ENCODE measurements at places on chromosomes 16 and 17.

DNA sequence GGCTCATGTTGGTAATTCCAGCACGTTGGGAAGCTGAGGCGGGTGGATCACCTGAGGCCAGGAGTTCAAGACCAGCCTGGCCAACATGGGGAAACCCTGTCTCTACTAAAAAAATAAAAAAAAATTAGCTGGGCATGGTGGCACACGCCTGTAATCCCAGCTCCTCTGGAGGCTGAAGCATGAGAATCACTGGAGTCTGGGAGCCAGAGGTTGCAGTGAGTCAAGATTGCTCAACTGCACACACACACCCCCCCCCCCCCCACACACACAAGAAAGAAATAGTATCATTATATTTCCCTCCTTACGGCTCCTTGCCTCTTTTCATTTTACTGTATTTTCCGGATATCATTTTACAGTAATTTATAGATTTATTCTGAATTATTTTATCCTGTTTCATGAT, 963.1 kb upstream of the GOT2 start:
- DNase-seq = no peak

GRCh38 chr16:82033006-82033405, 2.0 kb upstream of the HSD17B2 start:
- DNase-seq = no peak

DNA sequence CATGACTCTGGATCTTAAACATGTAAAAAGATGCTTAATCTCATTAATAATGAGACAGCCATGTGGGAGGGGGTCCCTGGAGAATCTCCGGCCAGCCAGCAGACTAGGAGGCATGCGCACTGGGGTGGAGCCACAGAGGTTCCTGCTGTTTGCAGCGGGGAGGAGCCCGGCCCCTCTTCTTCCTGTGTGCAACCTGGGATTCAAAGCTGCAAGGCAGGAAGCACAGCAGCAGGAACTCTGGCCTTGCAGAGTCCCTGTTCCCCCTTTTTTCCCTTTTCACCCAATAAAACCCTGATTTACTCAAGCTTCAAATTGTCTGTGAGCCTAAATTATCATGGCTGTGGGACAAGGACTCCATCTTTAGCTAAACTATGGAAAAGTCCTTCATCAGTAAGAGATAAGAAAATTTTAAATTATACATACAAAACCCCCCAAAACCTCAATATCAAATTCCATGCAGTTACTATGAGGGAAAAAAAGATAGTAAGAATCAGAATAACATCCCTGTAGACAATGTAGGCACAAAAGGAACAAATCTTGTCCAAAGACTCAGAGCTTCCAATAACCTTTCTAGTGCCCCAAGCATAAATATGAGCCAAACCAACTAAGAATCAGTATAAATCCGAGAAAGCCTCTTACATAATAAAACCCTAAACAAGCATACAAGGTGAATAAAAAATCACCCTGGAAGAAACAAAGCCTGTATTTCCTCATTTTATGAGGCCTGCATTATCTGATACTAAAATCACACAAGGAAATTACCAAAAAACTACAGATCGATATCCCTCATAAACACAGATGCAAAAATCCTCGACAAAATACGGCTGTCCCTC, 12.1 kb downstream of the CFDP1 start:
- DNase-seq = no peak

DNA sequence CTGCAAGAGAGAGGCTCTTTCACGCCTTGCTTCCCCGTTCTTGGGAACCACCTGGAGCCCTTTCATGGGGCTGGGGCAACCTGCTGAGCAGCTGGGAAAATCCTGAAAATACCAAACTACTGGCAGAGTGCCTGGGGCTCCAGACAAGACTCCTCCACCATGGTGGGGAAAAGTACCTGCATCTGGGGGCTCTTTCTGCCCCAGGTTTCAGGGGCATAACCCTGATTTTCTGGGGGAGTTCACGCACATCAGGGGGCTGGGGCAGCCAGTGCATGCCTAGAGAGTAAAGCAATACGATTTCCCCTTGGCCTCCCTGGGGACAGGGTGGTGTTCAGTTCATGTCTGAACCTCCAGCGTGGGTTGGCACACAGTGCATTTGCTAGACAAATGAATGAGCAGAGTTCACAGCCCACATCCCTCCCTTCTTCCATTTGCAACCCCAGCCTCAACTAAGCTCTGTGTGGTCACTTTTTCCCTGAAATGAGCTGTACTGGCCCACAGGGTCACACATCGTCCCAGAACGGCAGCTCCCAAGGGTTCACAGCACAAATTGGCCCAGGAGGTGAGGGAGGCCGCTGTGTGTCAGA, 5.2 kb upstream of the CDC42EP4 start:
- DNase-seq = no peak

DNA sequence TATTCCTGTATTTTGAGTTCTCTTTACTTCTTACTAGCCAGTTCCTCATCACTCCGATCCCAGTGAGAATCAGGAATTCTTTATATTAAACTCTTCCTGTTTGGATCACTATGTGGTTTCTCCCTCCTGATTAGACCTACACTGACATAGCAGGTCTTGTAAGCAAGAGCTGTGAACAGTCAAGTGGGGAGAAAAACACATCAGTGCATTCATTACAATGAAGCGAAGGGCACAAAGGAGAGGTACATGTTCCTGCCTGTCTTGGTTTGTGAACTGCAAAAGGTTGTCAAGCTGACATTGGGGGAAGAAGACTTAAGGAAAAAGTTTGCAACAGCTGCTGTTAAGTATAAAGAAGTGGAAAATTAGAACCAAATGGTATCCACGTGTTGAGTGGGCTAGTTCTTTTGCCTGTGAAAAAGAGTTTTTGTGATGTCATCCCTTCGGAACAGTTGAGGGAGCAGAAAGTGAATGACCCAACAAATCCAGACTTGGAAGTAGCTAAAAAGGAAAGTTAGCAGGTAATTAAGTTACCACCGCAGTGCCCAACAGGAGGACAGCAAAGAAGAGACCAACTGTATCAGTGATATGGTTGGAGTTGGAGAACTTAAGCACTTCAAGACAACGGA, 23.0 kb upstream of the TRIM25 start:
- no peak for DNase-seq

- DNase-seq = no peak
Observed at GRCh38 chr17:6487251-6488007, 43.2 kb downstream of the PIMREG start.

DNA sequence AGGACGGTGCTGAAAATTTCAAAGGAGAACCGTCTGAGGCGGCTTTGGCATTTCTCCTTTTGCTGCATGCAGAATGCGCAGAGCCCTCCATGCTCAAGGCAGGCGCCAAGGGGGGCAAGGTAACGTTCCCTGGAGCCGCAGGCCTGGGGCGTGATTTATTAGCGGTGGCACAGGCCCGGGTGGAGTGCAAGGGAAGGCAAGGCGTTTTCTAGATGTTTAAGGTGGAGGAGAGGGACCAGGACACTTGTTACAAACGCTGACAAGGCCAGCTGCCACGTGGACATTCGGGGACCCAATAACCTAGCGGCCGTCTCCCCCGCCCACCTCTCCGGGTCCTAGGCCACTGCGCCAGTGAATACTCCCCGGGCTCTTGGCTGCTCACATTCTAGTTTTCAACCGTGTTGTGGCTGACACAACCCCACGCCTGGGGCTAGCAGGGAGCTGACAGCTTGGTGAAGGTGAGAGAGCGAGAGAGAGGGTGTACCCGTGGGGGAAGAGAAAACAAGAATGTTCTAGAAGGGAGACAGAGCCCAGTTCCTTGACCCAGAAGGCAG, 250.1 kb downstream of the C16orf95 start:
- no peak for DNase-seq

DNA sequence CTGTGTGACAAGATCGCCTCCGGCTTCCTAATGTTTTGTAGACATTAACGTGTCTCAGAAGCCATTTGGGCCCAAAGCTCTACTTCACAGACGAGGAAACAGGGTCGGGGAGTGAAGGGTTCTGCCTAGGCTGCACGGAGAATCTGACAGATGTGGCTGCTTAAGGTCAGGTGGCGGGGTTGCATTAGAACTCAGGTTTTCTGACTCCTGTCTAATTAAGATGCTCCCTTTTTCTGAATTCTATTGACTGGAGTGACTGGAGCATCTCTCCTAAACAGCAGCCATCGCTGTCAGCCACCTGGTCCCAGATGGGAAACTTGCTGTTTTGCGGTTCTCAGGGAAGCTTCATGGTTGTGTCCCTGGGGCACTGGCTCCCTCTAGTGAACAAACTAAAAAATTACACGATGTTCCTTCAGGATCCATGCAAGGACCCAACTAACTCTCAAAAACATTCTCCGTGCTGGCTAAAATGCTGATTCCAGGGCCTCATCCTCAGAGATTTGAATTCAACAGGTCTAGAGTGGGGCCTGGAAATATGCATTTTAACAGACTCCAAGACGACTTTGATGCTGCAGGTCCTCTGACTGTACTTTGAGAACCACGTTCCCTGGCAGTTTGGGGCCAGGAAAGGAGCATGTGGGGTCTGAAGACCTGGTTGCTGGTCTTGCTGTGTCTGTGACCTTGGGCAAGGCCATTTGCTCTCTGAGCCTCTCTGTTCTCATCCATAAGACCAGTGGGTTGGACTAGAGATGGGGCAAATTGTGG, 117.4 kb downstream of the IRF8 start:
- no peak for DNase-seq

DNA sequence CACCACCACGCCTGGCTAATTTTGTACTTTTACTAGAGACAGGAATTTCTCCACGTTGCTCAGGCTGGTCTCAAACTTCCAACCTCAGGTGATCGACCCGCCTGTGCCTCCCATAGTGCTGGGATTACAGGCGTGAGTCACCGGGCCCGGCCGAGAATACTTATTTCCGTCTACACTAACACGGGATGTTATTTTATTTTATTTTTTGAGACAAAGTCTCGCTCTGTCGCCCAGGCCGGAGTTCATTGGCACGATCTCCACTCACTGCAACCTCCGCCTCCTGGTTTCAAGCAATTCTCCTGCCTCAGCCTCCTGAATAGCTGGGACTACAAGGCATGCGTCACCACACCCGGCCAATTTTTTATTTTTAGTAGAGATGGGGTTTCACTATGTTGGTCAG, 9.5 kb upstream of the PDXDC1 start:
- no peak for DNase-seq
